ENCODE measurements at places on chromosomes 5 and 9.

- DNase-seq, result no peak
Measured at GRCh38 chr9:97500263-97500662, 1.2 kb upstream of the TMOD1 start.

DNA sequence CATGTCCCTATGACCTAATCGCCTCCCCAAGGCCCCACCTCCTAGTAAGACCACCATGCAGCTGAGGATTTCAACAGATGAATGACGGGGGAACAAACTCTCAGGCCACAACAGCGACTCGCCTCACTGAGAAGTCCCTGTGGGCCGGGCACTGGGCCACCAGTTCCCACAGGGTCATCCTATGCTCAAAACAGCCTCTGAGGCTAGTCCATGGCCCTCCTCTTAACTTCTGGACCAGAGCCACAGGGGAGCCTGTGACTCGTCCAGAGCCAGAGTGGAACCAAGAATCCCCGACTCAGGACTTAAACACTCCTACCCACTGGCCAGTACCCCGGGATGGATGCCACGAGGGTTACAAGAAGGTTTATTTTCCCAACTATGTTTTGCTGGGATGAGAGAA is 12.3 kb downstream of the GFPT2 start:
- DNase-seq, result no peak

GRCh38 chr5:28254846-28255245 is 1216.5 kb upstream of the CDH9 start:
- DNase-seq, result no peak

GRCh38 chr9:76709020-76709419 is 55.2 kb upstream of the PCA3 start:
- DNase-seq, result no peak

- no peak for DNase-seq
Measured at GRCh38 chr5:142408981-142409481, 84.2 kb upstream of the SPRY4 start.

DNA sequence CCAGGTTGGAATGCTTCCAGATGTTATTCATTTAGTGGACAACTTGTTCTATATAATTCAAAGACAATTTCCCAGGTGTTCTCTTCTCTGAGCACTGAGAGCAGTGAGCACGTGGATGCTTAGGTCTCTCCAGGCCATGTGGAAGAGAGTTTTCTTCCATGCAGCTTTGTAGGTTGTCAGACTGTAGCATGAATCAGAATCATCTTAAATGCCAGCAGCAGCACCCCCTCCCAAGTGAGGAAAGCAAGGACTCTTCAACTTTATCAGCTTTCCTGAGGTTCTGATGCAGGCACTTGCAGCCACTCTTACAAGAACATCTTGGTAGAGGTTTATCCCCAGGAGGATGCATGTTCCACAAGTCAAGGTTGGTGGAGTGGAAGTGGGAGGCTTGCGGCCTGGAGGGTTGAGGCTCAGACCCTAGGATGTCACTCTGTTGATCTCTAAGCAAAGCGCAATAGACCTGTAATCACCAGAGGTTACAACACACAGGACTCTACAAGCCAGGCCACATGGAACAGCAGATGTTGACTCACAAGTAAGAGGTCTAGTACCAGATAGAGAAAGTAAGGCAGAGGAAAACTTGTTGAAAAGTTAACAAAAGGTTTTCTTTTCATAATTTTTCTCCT is 47.7 kb downstream of the UGCG start:
- no peak for DNase-seq

DNA sequence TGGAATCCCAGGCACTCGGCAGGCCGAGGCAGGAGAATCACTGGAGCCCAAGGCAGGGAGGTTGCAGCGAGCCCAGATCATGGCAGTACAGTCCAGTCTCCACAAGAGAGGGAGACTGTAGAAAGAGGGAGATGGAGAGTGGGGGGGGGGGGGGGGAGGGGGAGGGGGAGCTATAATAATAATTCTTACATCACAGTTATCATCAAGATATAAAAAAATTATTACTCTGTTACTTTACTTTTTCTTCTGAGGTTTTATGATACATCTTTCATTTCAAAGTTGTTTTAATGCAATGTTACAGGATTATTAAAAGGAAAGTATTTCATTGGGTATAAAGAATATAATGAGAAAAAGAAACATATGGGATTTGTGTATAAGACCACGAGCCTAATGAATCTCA is 17.8 kb upstream of the RAB3C start:
- DNase-seq, result no peak

GRCh38 chr5:139742173-139742903 is 53.3 kb upstream of the PSD2 start:
- no peak for DNase-seq

Measured in germinal center (tissue), 1 donor.